GM23248 (cell line): ENCODE measurements at places on chromosomes 16 and 17. TPM values are rescaled to one million over a fixed set of nuclear protein-coding genes. Genes with fewer than 3 reads are reported as not detected.
A peak's percentile ranks its signal among the peaks of the same experiment; 100 is the strongest.

C16orf82 gene
- not detected in 2 replicates for polyA plus RNA-seq

PTX4 gene
- 0.18 TPM in 1 of 2 replicates, not detected in the other for polyA plus RNA-seq

NPIPB4 gene
- polyA plus RNA-seq, result 11.5 and 23.9 TPM in 2 replicates

STH gene
- not detected in 2 replicates for polyA plus RNA-seq

KPNA2 gene
- polyA plus RNA-seq, result 153 and 159 TPM in 2 replicates

RGS11 gene
- polyA plus RNA-seq, result 4.4 and 4.5 TPM in 2 replicates

COG4 gene
- polyA plus RNA-seq, result 59.0 and 60.6 TPM in 2 replicates

SOX9 gene
- 18.5 and 20.8 TPM in 2 replicates for polyA plus RNA-seq

CLEC10A gene
- polyA plus RNA-seq, result not detected in 2 replicates

MYH2 gene
- polyA plus RNA-seq, result 0.32 and 0.59 TPM in 2 replicates

DNASE1L2 gene
- 0.80 and 0.89 TPM in 2 replicates for polyA plus RNA-seq

TPSG1 gene
- not detected in 2 replicates for polyA plus RNA-seq

TNK1 gene
- polyA plus RNA-seq, result 1.1 and 1.2 TPM in 2 replicates

HS3ST3B1 gene
- polyA plus RNA-seq, result 37.6 and 40.1 TPM in 2 replicates

DNAAF1 gene
- not detected in 2 replicates for polyA plus RNA-seq

GRCh38 chr17:77049440-77049839 is 91.3 kb upstream of the SEC14L1 start:
- peak; percentile 40 for DNase-seq

DNA sequence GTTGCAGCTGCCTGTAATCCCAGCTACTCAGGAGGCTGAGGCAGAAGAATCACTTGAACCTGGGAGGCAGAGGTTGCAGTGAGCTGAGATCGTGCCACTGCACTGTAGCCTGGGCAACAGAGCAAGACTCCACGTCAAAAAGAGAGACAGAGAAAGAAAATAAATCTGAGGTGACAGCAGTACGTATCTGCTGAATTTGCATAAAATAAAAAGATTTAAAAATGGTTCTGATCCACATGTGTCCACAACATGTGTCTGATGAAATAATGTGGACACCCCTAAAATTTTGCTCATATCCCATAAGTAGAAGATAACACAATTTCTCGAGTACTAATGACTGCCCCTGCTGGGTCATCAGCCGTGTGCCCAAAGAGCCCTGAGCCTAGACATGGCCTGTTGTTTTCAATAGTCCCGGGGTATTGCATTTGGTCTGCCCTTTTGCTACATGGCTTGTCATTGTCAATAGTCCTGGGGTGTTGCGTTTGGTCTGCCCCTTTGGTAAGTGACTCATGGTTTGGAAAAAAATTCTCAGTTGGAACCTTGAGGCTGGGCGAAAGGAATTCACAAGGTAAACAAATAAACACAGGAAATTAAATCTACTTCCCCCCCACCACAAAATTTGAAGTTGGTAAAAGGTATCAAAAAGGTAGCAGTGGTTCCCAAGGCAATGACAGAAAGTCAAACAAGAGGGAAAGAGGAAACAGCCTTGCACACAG is 434.6 kb upstream of the MAF start:
- no peak for DNase-seq

- peak; percentile 99 for DNase-seq
Observed at GRCh38 chr17:59829217-59830006, 63.3 kb downstream of the TUBD1 start.

DNA sequence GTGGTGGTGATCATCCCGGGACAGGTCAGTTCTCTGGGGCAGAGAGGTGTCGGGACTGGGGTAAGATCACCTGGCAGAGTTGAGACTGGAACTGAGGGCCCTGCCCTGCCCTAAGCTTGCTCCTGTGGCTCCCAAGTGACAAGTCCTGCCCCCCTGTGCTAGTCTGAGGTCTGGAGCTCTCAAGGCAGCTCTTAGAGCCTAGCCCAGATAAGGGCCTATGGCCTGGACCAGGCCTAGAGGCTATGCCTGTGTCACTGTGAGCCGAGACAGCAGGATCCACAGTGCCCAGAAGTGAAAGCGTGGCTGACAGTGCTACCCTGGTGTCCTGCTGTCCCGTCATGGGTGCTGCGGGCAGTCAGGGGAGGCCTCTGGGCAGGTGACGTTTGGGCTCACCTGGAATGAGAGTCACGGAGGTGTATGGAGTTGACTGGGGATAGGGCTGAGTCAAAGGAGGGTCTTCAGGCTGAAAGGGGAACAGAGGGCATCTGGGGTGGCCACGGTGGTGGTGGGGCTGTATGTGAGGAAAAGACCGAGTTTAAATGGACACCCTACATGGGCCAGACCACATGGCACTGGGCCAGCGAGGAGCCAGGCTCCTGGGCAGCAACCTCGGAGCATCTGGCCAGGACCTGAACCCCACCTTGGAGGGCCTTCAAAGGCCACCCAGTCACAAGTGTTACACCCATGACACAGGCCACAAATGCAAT is 5.5 kb downstream of the NATD1 start:
- DNase-seq, result no peak

DNA sequence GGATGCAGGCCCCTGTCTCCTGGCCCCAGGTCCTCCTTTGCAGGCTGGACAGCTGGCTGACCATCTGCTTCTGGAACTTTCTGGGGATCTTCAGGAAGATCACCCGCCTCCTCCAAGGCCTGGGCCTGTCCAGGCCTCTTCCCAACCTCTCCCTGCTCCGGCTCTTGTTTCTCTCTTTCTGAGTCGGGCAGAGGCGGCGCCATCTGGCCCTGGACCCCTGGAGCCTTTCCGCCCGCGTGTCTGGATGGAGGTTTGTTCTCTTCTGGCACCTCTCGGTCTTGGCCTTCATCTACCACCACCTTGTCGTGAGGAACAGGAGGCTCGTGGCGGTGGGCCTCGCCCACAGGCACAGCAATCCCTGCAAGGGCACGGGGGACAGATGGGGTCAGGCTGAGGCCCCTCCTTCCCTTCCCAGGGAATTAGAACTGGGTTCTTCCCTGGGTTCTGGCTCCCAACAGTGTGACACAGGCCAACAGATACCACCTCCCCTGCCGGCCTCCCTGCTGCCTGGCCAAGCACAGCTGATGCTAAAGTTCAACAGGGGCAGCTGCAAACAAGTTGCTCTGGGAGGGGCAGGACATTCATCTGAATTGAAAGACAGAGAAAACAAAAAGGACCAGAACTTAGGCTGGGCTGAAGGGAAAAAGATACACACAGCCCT is 13.3 kb downstream of the NDUFAF8 start:
- no peak for DNase-seq

- DNase-seq, result no peak
Observed at GRCh38 chr17:59108400-59109102, 1.9 kb upstream of the TRIM37 start.

DNA sequence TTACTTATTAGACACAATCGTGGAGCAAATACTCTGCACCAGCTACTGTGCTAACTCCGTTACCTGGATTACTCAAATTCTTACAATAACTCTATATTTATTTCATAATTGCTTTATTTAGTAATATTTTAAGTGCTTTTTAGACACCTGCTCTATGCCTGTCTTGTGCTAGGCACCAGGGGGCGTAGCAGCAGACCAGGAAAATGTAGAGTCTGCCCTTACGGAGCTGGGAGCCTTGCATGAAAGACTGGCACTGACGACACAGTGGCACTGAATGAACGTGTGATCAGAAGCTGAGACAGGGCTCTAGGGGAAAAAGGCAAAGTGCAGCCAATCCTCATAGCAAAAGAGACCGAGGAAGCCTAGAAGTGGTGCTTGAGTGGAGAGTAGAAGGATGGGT is 486.5 kb downstream of the CDH13 start:
- peak; percentile 41 for DNase-seq

- DNase-seq, result no peak
Observed at GRCh38 chr17:31811101-31811500, 47.9 kb downstream of the COPRS start.

GRCh38 chr16:61684541-61684940 is 351.7 kb downstream of the CDH8 start:
- DNase-seq, result no peak

DNA sequence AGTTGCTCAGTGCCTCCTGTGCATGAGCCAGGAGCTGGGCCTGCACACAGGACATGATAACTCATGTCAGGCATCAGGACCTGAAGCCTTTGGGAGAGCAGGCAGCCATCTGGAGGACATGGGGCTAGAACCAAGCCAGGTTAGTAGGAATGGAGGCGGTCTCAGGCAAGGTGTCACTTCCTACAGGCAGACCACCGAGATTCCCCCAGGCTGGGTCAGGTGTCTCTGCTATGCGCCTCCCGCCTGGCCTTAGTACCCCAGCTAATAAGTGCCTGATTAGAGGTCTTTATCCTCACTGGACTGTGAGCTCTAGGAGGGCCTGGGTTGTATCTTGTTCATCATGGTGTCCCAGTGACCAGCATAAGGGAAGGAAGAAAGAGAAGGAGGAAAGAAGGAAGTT is 15.6 kb downstream of the SAMD14 start:
- DNase-seq, result no peak

GRCh38 chr17:8960325-8961140 is 5.0 kb downstream of the PIK3R5 start:
- no peak for DNase-seq

DNA sequence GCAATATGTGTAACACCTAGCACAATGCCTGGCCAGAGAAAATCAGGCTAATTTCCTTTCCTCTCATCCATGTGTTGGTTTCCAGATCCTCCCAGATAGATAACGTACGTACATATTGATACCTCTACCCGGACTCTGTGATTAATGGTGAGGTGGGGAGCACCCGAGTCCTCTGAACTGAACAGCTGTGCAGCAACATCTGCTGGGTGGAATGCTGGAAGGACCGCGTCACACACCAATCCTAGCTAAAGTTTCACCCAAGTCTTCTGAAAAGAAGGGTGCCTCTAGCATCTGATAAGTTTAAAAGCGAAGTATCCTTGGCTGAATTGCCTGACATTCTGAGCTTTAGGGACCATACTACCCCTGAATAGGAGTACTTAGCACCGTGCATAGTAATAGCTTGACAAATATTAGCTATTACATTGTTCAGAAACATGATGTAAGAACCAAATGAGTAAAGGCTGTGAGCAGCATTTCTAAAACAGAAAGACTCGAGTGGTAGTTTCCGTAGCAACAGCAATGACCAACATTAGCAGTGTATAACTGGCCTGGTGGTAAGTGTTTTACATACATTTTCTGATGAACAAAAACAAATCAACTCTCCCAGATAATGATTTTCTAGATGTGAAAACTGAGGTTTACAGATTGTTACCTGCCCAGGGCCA is 91.4 kb downstream of the SYCE1L start:
- peak; percentile 83 for DNase-seq

GRCh38 chr17:70615831-70616230 is 446.5 kb downstream of the KCNJ2 start:
- DNase-seq, result no peak

GRCh38 chr17:7403043-7403726 is 712 bp downstream of the TMEM256 start:
- DNase-seq, result no peak

DNA sequence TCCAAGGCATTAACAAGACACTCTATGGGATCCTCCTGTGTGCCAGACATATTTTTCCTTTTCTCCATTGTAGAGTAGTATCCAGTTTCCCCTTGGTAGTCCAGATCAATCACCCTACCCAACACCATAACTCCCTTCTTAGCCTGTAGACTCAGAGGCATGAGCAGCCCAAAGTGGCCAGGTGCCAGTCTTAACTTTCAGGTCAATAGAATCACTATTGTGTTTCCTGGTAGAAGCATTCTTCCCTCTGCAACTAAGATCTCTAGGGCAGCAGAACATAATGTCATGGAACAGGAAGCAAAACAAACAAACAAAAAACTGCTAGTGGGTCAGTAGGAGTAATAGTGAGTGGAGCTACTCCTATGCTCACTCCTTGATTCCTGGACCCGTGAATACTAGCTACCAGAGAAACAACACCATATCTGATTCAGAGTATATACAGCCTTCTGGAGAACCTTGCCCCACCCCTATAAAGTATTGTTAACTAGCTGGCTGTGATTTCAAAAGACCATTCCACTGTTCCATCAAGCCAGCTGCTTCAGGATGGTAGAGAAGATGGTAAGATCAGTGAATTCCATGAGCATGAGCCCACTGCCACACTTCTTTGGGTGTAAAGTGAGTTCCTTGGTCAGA is 11.2 kb upstream of the CLEC19A start:
- no peak for DNase-seq
